Bronchial epithelial cell (primary cell): ENCODE measurements at places on chromosomes 2 and 18. TPM values are rescaled to one million over a fixed set of nuclear protein-coding genes. Genes with fewer than 3 reads are reported as not detected.

DNA sequence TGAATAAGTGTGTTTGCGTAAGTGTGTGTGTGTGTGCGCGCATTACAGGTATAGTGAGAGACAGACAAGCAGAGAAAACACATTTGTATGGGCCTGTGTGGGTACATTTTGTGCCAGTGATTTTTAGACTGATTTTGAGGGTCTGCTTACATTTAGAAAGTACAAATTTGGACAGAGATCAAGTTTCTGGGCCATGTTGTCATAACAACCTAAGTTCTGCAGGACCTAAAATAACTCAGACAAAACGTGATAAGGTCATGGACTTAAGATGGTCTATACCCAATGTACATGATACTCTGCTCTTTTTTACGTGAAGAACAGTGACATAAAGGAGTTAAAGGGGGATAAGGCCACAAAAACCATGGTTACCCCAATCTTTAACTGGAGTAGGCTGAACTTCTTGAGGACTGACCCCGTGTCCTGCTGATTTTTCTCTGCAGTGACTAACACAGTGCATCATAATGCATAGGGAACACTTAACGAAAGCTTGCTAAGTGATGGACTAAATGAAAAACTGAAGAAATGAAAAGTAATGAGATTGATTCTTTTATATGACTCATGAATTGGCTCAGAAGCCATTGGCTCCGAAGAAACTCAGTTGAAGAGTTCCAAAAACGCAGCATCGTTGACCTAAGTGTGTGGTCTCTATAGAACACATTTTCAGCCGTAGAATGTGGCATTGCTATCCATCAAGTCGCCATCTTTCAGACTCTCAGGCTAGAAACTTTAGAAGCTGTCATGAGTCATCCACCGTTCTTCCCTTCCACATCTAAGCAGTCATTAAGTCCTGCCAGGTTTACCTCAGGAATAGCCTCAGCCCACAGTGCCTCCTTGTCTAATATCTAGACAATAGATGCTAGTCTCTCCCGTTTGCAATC is 61.6 kb upstream of the NCOA1 start:
- no peak for DNase-seq

Gene PEX13
- 58.8 and 59.2 TPM in 2 replicates for total RNA-seq

Gene OTX1
- total RNA-seq = 0.79 and 1.5 TPM in 2 replicates

Gene NGEF
- 0.53 and 6.1 TPM in 2 replicates for total RNA-seq

DNA sequence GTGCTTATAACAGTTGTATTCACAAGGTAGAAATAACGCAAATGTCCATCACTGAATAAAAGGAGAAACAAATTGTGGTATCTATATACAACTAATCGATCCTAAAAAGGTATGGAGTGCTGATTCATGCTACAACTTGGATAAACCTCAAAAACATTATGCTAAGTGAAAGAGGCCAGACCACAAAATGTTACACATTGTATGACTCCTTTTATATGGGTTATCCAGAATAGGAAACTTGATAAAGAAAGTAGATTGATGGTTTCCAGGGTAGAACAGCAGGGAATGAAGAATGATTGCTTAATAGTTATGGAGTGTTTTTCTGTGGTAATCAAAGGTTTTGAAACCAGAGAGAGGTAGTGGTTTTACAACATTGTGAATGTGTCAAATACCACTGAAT is 432.2 kb upstream of the TRIB2 start:
- DNase-seq = peak; percentile 41

DNA sequence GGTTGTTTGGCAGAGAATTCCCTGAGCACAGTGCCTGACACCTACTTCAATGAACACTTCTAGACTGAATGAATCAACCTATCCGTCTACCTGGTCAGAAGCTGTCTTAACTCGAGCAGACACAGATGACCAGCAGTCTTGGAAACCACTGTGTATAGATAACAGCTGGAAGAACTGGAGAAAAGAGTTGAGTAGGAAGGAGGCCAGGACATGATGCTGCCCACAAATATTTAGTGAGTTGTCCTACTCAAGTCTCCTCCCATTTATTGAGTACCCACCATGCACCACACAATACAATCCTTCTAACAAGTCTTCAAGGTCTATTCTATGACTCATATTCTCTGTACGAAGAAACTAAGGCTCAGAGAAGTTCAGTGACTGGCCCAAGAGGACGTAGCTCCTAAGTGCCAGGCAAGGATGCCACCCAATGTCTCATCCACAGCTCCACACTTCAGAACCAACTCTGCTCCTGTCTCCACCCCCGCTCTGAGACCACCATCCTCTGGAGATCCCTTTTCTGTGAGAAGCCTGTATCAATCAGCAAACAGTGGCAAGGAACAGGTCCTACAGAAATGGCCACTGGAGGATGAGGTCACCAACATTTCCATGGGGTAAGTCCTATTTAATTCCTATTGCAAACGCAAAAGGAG is 62.2 kb downstream of the GALNT14 start:
- DNase-seq = peak; percentile 95

Gene GKN1
- total RNA-seq = not detected in 2 replicates

Gene RBMS1
- total RNA-seq = 30.0 and 34.1 TPM in 2 replicates

GRCh38 chr2:1728821-1729220 is 15.5 kb downstream of the PXDN start:
- DNase-seq = peak; percentile 37

- peak; percentile 87 for DNase-seq
Measured at GRCh38 chr2:72788756-72789155, 37.1 kb downstream of the EXOC6B start.

Gene MRPL19
- total RNA-seq = 36.2 and 51.6 TPM in 2 replicates

DNA sequence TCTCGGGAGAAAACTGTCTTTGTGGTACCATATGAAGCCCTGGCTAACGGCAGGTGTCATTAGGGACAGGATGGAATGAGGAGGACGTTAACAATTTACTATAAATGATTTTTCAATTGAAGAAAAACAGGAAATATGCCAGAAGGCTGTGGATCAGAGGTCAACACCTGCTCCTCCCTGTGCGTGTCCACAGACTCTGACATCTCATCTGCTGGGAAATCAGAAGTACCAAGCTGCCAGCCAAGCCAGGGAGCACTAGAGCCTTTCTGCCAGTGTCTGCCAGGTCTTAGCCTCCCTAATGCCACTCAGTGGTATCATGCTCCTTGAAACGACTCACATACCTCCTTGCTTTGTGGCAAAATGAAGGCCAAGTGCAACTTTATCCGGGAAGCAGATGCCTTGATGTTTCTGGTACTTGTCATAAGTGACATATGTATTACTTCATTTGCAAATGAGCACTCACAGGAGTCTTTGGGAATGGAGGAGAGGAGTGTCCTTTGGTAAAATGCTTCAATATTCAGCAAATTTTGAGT is 541.1 kb downstream of the SATB2 start:
- DNase-seq = no peak

DNA sequence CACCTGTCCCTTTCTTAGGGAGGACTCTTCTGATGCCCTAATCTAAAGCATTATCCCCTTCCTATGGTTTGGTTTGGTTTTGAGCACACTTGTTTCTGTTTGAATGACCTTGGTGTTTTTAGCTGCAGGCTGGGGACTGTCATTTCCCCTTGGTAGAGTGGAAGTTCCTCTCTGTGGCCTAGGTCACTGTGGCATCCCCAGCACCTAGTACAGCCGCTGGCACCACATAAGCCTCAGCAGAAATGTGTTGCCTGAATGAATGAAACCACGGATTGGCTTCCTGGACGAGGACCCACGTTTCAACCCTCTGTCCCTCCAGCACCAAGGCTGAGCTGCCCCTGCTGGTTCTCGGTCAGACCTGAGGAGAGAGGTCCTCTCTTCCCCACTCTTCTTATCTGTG is 159.9 kb downstream of the CTIF start:
- no peak for DNase-seq

- no peak for DNase-seq
Measured at GRCh38 chr2:144501118-144501517, 18.8 kb downstream of the ZEB2 start.

- no peak for DNase-seq
Measured at GRCh38 chr18:61544178-61544577, 210.9 kb downstream of the CDH20 start.

DNA sequence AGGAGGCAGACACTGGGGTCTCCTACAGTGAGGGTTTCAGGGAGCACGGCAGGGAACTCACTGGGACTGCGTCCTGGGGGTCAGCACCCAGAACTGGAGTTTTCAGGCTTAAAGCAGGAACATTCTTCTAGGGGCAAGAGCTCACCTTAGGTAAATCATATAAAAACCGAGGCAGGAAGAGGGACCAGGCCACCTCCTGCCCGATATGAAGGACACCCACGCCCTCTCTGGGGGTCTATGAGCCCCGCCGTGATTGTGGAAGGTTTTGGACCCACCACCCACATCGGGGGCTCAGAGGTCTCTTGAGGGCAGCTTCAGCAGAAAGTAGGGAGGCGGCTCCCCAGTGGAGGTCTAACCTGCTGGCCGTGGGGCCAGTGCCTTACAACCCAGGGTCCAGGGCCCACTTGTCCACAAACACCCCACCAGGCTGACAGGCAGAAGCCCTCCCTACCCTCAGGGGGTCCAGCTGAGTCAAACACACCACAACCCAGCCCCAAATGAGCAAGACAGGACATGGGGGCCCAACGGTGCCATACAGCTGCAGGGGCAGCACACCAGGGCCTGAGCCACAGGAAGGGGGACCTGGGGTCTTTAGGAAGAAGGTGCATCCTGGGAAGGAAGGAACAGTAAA is 25.3 kb downstream of the CROCC2 start:
- no peak for DNase-seq

Gene UNC80
- under 0.01 TPM in 1 of 2 replicates, not detected in the other for total RNA-seq

- no peak for DNase-seq
Measured at GRCh38 chr2:70094171-70094977, 7.1 kb downstream of the PCBP1 start.

GRCh38 chr2:36376319-36376765 is 20.8 kb downstream of the CRIM1 start:
- no peak for DNase-seq

GRCh38 chr2:150625303-150625702 is 137.8 kb upstream of the RND3 start:
- peak; percentile 93 for DNase-seq

Gene MC2R
- not detected in 2 replicates for total RNA-seq

Gene PTPRN
- total RNA-seq = 0.13 and 1.3 TPM in 2 replicates

- peak; percentile 98 for DNase-seq
Measured at GRCh38 chr2:120134263-120134662, 88.9 kb downstream of the TMEM185B start.

GRCh38 chr18:32469691-32470459 is 807 bp downstream of the GAREM1 start:
- peak; percentile 27 for DNase-seq

Gene KLHL41
- total RNA-seq = under 0.01 TPM in 1 of 2 replicates, not detected in the other

- no peak for DNase-seq
Measured at GRCh38 chr2:202072737-202073401, at the start of gene KIAA2012. TSS of gene KIAA2012 (plus strand) at chr2:202073255. CDS start at chr2:202073628, 373 bp downstream.

DNA sequence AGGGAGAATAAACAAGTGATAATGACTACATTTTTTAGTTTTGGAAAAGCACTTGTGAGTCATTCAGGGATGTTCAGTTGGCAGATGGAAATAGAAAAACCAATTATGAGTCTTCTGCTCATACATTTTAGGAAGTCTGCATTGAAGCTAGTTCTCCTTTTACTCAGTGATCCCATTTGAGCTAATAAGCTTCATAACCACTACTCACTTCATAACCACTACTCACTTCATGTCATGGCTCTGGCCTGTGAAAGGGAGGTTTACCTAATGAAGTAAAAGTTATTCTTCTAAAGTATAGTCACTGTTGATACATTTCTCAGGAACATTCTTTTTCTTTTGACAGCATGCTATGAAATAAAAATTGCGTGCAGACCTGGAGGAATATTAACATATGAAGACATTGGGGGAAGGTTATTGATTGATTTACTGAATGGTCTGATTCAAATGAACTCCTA is 948.7 kb downstream of the TSN start:
- no peak for DNase-seq

GRCh38 chr2:100954044-100954420 is 48.1 kb upstream of the RPL31 start:
- no peak for DNase-seq

Gene SOCS6
- total RNA-seq = 51.6 and 52.7 TPM in 2 replicates

- no peak for DNase-seq
Measured at GRCh38 chr2:445896-446295, 158.0 kb upstream of the ALKAL2 start.
